ENCODE measurements at places on chromosomes 5 and 9.

DNA sequence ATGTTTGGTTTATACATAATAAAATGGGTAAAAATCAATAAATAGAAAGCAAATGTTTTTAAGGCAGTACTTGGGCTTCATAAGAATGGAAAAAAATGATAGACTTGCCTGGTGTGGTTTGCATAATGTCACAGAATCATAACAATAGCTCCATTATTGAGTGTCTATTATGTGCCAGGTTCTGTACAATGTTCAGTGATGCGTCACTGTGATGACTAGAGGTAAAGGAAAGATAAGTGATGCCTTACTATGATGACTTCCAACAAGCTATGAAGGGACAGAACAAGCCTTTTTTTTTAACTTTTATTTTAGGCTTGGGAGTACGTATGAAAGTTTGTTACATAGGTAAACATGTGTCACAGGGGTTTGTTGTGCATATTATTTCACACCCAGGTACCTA is 128.8 kb downstream of the TMC1 start:
- no peak overlapping the region for H3K27ac ChIP-seq
- no peak overlapping the region for H3K4me3 ChIP-seq
- no peaks in the 10 kb centered on the region for H3K4me1 ChIP-seq
- no peaks in the 10 kb centered on the region for H3K27me3 ChIP-seq
- no peak for DNase-seq

DNA sequence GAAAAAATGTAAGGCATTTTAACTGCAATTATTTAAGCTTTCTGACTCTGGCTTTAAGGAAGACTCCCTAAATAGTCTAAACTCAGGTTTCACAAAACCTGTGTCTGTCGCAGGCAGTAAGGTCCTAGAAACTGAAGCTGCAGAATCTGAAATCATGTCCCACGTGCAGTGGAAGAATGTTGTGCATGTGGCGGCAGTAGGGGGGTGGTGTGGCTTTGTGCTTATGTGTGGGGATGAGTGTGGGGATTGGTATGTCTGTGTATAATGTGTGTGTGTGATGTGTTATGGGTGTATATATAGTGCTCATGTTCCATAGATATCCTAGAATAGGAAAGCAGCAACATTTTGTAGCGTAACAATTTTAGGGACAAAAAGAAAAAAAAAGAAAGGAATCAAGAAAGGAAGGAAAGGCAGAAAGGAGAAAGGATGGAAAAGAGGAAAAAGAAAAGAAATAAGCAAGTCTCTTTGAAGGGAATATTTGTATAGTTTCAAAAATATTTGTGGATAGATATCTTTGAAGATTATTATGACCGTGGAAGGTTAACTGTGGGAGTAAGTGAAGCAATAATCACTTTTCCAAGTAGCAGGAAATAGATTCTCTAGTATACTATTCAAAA is 6.6 kb downstream of the ANKDD1B start:
- peaks cover 100% of the 10 kb centered on the region for H3K4me1 ChIP-seq
- DNase-seq = peak; percentile 57
- no peak overlapping the region for H3K4me3 ChIP-seq
- H3K27ac ChIP-seq = no peak overlapping the region
- no peaks in the 10 kb centered on the region for H3K27me3 ChIP-seq
- H3K36me3 ChIP-seq = no peaks in the 10 kb centered on the region

- H3K4me1 ChIP-seq = no peaks in the 10 kb centered on the region
- H3K27ac ChIP-seq = peak overlapping the region; percentile 70
- H3K27me3 ChIP-seq = no peaks in the 10 kb centered on the region
- H3K4me3 ChIP-seq = peak overlapping the region; percentile 78
- peak; percentile 33 for DNase-seq
- no peaks in the 10 kb centered on the region for H3K36me3 ChIP-seq
Observed at GRCh38 chr9:86099701-86100364, 475 bp upstream of the GOLM1 start.

GRCh38 chr5:123425431-123425830 is 2.2 kb upstream of the CEP120 start:
- DNase-seq = no peak
- H3K27me3 ChIP-seq = no peaks in the 10 kb centered on the region
- no peaks in the 10 kb centered on the region for H3K36me3 ChIP-seq
- no peak overlapping the region for H3K27ac ChIP-seq

DNA sequence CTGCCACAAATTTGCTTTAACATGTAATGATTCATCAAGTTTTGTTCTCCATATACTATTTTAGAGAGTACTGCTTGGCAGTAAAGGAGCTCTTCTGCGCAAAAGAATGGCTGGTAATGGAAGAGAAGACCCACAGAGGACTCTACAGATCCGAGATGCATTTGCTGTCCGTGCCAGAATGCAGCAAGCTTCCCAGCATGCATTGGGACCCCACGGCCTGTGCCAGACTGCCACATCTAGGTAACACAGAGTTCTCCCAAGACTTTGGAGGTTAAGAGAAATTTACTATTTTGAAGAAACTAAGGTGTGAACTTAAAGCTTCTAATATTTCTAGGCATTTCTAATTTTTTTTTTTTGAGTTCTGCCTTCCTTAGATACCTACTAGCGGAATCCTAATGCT is 107.1 kb downstream of the MUSK start:
- H3K27me3 ChIP-seq = no peaks in the 10 kb centered on the region
- no peak overlapping the region for H3K27ac ChIP-seq
- H3K4me3 ChIP-seq = no peak overlapping the region

DNA sequence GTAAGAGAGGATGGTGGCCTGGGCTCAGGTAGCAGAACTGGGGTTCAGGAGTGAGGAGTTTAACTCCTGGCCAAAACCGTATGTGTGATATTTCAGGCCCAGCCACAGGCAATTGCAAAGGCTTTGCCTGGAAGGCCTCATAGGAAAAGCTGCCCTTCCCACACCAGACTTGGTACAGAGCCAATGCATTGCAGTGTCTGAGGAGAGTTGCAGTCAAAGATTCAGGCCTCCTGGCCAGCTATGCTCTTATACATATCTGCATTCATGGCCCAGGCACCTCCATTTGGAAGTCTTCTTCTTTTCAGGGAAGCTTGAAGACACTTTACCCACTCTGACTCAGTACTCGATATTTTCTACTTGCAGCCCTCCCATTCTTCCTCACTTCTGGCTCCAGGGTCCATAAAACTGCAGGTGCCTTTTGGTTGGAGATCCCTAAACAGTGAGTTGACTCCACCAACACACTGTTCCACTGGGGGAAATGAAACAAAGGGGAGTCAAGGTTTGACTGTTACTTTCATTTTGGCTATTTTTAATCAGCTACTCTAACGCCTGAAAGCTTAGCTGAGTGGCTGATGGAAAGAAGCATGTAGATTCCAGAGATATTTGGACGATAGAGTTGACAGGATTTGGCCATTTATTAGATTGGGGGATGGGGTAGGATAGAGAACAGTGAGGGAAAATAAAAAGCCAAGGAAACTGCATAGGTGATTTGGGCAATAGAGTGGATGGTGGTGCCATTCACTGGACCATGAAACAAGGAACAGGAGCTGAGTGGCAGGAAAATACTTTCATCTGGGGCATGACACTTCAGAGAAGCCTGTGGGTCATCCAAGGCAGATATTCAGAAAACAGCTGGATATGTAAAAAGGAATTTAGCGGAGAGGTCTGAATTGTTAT is 30.6 kb upstream of the IL33 start:
- H3K4me1 ChIP-seq = 0 out of 2 replicates have a peak, but pooled peaks cover 4% of the 10 kb centered on the region
- no peak overlapping the region for H3K4me3 ChIP-seq

GRCh38 chr5:10552183-10553143 is 11.4 kb upstream of the ANKRD33B start:
- H3K4me3 ChIP-seq = no peak overlapping the region
- no peak for DNase-seq
- H3K36me3 ChIP-seq = no peaks in the 10 kb centered on the region
- no peaks in the 10 kb centered on the region for H3K27me3 ChIP-seq

GRCh38 chr5:109692852-109693251 is 3.1 kb downstream of the MAN2A1 start:
- H3K4me1 ChIP-seq = 0 out of 2 replicates have a peak, but pooled peaks cover 6% of the 10 kb centered on the region
- no peak overlapping the region for H3K27ac ChIP-seq
- no peaks in the 10 kb centered on the region for H3K36me3 ChIP-seq
- no peaks in the 10 kb centered on the region for H3K27me3 ChIP-seq

- H3K27ac ChIP-seq = no peak overlapping the region
- peaks cover 22% of the 10 kb centered on the region for H3K4me1 ChIP-seq
- no peak overlapping the region for H3K4me3 ChIP-seq
- H3K36me3 ChIP-seq = no peaks in the 10 kb centered on the region
- DNase-seq = no peak
Observed at GRCh38 chr5:68459810-68460139, 244.2 kb downstream of the PIK3R1 start.

- H3K27ac ChIP-seq = peak overlapping the region; percentile 100
- H3K27me3 ChIP-seq = no peaks in the 10 kb centered on the region
- H3K4me1 ChIP-seq = peaks cover 14% of the 10 kb centered on the region
- H3K36me3 ChIP-seq = peaks cover 1% of the 10 kb centered on the region
- no peak overlapping the region for H3K4me3 ChIP-seq
Observed at GRCh38 chr5:140303966-140304365, 1.1 kb upstream of the PFDN1 start.

DNA sequence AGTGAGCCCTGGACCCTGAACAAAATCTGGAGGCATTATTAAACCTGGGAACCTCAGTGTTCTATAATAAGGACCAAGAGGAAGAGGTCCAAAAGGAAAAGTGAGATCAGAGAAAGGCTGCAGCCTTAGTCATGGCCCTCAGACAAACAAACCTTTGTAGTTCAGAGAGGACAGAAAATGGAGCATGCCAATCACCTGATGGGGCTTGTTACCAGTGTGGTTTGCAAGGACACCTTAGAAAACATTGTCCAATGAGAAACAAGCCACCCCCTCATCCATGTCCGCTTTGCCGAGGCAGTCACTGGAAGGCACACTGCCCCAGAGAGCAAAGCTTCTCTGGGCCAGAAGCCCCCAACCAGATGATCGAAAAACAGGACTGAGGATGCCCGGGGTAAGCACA is 254.8 kb downstream of the CDH10 start:
- no peaks in the 10 kb centered on the region for H3K27me3 ChIP-seq
- no peak for DNase-seq
- H3K27ac ChIP-seq = no peak overlapping the region
- H3K4me1 ChIP-seq = no peaks in the 10 kb centered on the region

GRCh38 chr9:4738866-4739586 is 2.0 kb downstream of the AK3 start:
- H3K36me3 ChIP-seq = no peaks in the 10 kb centered on the region
- no peaks in the 10 kb centered on the region for H3K27me3 ChIP-seq

DNA sequence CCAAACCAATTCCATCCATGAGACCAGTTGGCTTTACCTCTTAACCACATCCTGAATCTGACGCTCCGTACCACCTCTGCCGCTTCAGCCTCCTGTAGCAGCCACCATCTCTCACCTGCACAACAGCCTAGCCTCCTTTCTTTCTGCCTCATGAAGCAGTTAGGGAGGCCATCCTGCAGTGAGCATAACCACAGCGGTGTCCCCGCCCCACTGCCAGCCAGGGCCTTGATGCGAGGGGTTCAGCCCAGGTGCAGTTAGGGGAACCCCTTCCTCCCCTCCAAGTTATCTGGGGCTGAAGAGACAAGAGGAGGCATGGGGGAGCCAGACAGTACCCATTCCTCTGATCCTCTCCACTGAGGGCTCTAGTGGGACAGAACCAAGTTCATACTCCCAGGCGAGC is 167.0 kb downstream of the C5orf15 start:
- peaks cover 12% of the 10 kb centered on the region for H3K4me1 ChIP-seq
- no peak overlapping the region for H3K4me3 ChIP-seq
- no peaks in the 10 kb centered on the region for H3K36me3 ChIP-seq
- no peak for DNase-seq
- no peaks in the 10 kb centered on the region for H3K27me3 ChIP-seq
- no peak overlapping the region for H3K27ac ChIP-seq

- H3K27me3 ChIP-seq = no peaks in the 10 kb centered on the region
- H3K4me1 ChIP-seq = no peaks in the 10 kb centered on the region
- no peak for DNase-seq
- H3K4me3 ChIP-seq = no peak overlapping the region
Observed at GRCh38 chr5:82335806-82336205, 57.7 kb upstream of the RPS23 start.
